ENCODE measurements at places on chromosomes 5 and 9.
A peak's percentile ranks its signal among the peaks of the same experiment; 100 is the strongest.

GRCh38 chr5:24142341-24142740, 502.4 kb downstream of the CDH10 start:
- DNase-seq: no peak

DNA sequence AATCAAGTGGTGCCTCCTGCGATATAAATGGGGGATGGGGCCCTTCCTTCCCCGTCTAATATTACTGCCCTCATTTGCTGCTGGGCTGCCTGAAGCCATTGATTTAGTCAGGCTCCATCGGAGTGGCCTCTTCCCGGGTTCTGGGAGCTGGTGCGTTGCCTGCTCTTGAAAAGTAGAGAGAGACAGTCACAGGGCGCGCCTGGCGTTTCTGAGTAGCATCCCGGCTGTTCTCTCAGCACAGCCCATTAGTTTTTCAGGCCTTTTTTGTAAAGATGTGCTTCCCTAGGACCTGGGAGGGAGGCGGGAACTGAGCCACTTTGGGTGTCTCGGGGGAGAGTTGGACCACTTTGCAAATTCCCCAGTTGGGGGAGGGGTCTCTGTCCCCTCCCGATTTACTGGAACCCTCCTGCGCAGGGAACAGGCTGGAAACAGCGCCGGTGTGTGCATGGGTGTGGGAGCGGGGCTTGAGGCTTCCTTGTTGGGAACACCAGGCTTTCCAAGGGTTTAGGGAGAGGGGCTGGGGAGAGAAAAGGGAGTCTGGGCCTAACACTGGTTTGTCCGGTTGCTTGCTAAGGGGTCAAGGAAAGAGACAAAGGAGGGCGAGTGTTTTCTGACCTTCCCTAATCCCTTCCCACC, 4.7 kb downstream of the PRDM6 start:
- peak; percentile 72 for DNase-seq

GRCh38 chr5:180988592-180988991, at the start of gene BTNL3:
TSS of gene BTNL3 (plus strand) at chr5:180988846. CDS start at chr5:180989029, 183 bp downstream.
- no peak for DNase-seq

DNA sequence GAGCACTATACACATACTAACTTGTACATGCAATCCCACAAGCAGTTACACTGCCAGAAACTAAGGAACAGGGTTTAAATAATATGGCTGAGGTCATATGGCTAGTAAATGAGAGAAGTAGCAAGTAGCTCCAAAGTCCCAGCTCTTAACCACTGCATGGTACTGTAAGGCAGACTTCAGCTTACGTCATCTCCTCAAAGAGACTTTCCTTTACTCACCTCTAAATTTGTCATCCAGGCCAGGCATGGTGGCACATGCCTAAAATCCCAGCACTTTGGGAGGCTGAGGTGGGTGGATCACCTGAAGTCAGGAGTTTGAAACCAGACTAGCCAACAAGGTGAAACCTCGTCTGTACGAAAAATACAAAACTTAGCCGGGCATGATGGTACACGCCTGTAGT, 20.4 kb upstream of the SELENOP start:
- no peak for DNase-seq

GRCh38 chr5:68465934-68466551, 250.5 kb downstream of the PIK3R1 start:
- no peak for DNase-seq

- DNase-seq: peak; percentile 88
Measured at GRCh38 chr5:59673438-59674058, 220.0 kb downstream of the PDE4D start.

All from eye (tissue), 1 donor.